ENCODE measurements at places on chromosomes 6 and 20.

DNA sequence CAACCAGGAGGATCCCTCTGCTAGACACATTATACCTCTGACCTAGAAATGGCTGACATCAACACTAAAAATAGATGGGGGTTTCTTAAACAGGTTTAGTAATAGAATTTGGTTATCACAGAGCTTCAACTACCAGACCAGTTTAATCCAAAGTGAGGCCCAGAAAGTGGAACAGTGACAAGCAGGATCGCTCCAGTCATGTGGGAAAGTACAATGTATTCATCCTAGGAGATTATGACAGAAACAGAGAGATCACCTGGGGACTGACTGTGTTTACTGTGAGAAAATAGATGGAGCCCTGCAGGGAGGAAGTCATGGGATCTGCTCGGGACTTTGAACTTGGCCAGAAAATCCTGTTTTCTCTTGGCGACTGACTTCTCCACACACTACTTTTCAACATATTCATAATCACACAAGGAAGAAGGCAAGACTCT lies 238.7 kb upstream of the SOX4 start:
- no peak for DNase-seq

DNA sequence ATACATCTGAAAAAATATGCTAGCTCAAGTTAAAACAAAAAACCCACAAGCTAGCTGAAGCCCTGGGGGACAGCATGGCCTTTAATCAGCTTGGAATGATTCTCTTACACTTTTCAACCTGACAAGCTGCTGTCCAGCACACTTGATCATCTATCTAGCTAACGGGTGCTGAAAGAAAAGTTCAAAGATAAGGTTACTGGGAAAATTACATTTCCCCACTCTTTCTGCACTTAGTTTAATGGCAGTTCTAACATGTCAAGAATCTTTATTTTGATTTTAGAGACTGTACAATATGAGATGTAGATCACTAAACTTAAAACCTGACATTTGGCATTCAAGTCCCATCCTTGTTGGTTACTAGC lies 53.4 kb downstream of the STK4 start:
- no peak for DNase-seq

- no peak for DNase-seq
Observed at GRCh38 chr20:62832212-62832922, 15.5 kb downstream of the COL9A3 start.

DNA sequence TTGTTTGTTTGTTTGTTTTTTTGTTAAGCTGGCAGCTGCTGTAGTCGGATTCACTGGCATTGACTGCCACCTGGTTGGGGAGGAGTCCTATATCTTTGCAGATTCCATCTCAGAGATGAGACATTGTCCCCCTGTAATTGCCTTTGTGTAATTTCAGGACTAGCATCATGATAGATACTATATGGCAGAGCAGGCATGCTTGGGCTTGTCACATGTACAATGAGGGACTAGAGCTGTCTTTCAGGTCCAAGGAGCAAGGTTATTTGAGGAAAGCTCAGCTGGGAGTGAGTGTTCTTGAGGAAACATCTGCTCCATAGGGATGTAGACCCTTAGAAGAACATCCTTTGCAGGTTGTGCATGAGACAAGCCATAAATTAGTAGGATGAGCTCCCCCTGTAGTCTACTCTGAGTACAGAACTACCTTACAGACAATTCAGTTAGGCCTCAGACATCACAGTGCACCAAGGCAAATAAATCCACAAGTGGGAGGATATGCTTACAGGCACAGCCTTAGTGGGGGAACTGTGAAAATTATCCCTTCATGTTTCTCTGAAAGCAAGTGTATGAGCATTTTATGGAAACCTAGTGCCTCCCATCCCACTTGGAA lies 62.1 kb downstream of the BMP2 start:
- DNase-seq, result no peak

DNA sequence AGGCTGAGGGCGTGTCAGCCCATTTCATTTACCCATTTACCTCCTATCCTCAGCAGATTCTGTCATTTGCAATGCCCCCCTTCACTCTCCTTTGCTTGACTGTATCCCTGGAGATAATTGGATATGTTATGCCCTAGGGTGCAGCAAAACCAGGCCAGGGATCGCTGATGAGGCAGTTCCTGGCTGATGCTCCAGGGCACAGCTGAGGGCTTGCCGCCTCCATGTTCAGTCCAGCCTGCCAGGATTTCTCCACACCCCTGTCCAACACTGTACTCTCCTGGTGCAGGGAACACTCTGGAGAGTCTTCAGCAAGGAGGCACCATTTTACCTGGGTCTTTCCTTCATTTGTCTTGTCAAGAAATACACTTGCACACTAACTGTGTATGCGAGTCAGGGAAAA lies 532.1 kb upstream of the CHD6 start:
- DNase-seq, result no peak

DNA sequence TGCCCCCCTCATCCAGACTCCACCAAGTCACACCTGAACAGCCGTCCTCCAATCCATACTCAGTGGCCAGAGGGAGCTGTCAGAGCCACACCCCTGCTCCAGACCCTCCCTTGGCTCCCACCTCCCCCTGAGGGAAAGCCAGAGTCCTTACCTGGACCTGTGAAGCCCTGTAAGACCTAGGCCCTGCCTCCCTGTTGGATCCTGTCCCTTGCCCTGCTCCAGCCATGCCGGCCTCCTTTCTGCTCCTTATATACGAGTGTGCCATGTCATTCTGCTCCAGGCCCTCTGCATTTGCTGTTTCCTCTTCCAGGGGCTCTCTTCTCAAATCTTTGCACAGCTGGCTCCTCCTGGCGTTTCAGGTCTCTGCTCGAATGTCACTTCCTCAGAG lies 100.3 kb upstream of the MYL9 start:
- DNase-seq, result no peak

DNA sequence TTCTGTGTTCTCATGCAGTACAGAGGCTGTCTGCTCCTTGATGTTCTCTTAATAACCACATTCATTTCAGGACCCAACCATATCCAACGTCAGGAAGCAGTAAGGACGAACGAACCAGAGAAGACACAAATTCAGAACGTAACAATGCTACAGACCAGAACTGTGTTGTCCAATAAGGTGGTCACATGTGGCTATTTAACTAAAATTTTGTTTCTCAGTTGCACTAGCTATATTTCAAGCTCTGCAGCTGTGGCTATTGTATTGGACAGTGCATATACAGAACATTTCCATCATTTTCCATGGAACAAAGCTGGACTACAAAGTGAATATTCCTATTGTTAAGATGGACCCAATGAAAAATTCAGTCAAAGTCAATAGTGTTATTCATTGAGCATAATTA lies 27.0 kb downstream of the MAP7 start:
- no peak for DNase-seq

- DNase-seq, result no peak
Observed at GRCh38 chr6:145823328-145823944, 8.8 kb upstream of the FBXO30 start.

GRCh38 chr20:39645131-39645530 lies 683.0 kb downstream of the DHX35 start:
- DNase-seq, result no peak
